NCI-H1417 (cell line): ENCODE measurements at places on chromosomes 11 and 22.

DNA sequence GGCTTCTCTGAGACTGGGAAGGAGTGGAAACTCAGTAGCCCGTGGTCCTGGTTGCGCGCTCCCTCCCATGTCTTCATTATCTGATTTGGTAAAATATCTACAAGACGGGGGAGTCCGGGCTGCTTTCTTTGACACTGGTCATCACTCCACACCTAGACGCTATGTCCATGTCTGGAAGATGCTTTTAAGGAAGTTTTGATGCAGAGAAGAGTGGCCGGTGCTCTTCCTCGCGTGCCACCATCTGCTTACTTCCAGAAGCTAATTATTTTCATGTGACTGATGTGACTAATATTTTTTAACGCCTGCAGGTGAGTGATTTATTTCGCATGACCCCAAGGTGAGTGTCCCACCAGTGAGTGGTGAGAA lies 339 bp upstream of the TRIM21 start:
- DNase-seq: no peak

- DNase-seq: peak; percentile 44
Measured at GRCh38 chr11:44775366-44775984, 48.7 kb downstream of the TSPAN18 start.

DNA sequence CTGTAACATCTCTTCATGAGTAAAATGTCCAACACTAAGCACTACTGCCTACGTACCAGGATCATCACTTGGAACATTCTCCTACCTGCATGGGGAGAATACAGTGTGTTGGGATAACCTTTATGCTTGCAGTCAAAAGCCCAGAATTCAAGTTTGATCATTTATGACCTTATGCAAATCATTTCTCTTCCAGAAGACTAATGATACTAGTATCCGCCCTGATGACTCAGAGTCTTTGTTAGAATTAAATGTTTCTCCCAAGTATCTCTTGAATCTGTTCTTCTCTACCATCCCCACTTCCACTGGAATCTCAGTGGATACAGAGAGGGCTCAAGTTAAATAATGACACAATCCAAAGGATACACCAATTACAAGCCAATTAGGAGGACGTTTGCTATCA lies 12.4 kb downstream of the MAJIN start:
- no peak for DNase-seq

GRCh38 chr22:42171417-42171816 lies 40.8 kb upstream of the CYP2D6 start:
- DNase-seq: no peak

- no peak for DNase-seq
Measured at GRCh38 chr22:35375031-35375430, 5.9 kb upstream of the HMOX1 start.

DNA sequence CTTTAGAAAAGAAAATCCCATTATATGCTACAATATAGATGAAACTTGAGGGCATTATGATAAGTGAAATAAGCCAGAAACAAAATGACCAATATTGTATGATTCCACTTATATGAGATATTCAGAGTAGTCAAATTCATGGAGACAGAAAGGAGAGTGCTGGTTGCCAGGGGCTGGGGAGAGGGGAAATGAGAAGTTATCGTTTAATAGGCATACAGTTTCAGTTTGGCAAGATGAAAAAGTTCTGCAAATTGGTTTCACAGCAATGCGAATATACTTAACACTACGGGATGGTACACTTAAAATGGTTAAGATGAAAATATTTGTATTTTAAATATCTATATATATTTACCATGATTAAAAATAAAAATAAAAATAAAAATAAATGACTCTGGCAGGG lies 31.1 kb upstream of the RDX start:
- no peak for DNase-seq

DNA sequence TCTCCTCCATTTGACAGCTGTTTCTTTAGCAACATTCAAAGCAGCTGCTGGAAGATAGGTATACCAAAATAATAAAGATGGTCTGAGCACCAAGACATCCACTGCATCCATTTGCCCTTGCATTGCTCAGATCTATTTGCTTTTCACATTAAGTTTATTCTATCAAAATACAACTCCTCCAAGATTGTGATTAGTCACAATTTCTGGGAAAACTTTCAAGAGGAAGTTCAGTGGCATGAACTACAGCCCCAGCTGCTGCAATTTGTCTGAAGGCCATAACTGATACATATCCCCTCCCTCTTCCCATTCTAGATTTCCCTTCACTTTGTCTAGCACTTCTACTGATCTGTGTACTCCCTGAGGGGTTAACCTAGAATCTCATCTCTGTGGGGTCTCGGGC lies 117.5 kb upstream of the CEP126 start:
- DNase-seq: no peak

DNA sequence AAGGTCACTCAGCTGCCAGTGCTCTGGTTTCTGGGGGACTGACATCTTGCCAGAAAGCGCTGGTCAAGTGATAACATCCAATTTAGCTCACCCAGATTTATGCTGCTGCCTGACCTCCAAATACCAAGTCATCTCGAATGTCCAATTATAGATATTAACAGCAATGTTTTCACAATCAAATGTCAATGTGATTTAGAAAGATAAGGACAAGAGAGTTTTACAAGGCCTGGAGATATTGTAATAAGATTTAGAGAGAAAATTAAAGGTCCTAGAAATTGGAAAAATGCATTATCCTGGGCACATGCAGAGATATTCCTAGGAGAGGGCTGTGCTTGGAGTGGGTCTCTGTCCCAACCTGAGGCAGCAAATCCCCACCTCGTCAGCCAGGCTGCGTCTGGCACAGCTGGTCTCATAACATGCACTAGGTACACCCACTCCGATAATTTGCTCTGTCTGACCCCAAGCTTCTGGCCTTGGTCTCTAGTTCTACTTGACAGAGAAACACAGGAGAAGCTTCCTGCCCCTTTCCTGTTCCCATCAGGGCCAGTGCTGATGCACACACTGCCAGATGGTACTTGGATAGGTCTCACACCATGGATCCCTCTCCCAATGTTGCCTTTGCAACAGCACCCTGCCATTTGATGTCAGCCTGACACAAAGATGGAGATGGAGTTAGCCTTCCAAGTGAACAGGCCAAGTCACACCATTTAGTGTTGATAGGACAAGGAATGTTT lies 28.6 kb downstream of the USH1C start:
- DNase-seq: no peak

DNA sequence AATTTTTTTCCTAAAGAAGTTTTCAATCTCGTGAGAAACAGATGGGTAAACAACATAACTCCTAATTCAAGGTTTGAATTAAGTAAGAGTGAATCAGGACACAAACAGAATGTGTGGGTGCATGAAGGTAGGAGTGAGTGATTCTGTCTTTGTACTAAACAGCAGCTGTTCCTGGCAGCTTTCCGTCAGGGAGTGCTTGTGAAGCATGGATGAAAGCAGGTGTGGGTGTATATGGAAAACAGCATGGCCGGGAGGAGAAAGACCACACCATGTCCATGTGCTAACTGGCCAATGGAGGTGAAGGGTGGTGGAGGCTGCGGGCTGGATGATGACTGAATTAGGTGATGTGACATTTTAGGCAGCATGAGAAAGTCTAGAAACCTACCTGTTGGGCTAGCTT lies 49.6 kb downstream of the BARX2 start:
- no peak for DNase-seq
